ENCODE measurements at places on chromosomes 3 and 15.

DNA sequence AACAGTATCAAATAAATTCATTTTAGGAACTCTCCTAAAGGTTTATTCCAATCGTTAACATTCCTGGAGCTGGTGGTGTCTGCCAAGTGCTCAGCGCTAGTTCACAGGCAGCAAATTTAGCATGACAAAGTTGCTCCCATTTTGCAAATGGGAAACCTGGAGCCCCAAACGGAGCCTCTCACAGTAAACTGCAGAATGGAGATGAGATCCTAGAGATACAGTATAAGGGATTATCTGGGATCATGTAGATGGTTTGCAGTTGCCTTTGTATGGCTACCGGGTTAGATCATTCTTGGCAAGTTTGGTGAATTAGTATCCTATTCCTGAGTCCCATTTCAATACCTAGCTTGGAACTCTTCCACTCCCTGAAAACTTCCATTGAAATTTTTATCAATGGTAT lies 173.7 kb downstream of the CDIN1 start:
- no peak for DNase-seq

DNA sequence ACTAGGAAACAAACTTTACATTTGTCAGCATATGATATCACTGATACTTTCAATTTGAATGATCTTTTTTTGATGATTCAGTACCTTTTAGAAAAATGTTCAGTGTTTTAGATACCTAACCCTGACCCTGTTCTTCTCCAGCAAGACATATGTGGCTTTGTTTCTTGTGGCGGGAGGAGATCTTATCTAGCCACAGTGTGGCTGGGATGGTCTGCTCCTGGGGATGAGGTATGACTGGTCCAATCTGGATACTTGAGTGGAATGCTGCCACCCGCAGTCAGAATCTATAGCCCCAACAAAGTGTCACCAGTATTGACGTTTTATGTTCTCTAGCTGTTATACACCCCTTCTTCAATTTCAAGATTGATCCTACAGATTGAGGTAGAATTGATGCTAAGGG lies 439.0 kb upstream of the GOLIM4 start:
- no peak for DNase-seq

DNA sequence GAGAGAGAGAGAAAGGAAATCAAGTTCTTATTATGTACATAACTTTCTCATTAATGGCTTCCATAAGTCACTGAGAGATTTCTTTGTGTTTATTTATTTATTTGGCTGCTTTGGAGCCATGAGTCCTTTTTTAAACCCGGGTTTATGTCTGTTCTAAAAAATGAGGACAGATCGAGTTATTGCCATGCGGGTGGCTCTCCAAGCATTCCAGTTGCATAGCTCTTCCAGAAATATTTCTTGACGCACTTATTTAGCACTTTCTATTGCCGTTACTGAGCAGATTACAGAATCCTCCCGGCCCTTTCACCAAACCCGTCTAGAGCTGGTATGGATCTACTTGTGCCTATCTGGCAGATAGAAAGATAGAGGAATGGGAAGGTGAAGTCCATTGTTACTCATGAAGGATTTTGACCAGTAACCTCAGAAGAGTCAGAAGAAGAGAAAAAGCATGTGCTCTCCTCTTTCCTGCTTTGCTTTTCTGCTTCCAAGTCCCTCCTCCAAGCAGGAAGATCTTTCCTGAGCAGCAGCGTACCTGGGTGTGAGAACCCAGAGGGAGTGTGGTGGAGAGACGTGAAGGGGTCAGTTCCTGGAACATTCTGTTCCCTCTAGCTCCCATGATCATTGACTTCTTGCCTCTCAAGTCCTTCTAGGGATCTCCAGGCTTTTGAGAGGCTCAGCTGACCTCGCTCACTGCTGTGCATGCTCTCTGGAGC lies 112.8 kb downstream of the LPP start:
- no peak for DNase-seq

- no peak for DNase-seq
Measured at GRCh38 chr15:57859130-57859685, 152.7 kb downstream of the POLR2M start.

GRCh38 chr3:35883929-35884328 lies 244.6 kb downstream of the ARPP21 start:
- DNase-seq: no peak

GRCh38 chr3:29606416-29606815 lies 325.5 kb downstream of the RBMS3 start:
- no peak for DNase-seq

DNA sequence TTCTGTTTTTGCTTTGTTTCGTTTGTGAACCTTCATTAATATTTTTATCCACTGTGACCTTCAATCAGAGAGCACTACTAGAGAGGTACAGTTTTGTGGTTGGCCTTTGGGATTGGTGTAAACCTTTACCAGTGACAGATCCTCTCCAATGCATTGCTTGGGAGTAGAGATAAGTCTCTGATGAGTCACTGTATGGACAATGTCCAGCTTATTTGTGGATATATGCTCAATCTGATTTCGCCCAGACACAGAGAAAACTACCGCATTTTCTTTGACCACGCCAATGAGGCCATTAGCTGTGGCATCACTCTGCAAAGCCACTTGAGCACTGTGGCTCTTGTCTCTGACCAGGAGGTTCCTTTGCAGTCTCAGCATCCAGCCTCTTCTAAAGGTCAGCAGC lies 964.7 kb downstream of the TUSC7 start:
- DNase-seq: no peak

- DNase-seq: no peak
Measured at GRCh38 chr15:47885920-47886319, 168.6 kb downstream of the SEMA6D start.

DNA sequence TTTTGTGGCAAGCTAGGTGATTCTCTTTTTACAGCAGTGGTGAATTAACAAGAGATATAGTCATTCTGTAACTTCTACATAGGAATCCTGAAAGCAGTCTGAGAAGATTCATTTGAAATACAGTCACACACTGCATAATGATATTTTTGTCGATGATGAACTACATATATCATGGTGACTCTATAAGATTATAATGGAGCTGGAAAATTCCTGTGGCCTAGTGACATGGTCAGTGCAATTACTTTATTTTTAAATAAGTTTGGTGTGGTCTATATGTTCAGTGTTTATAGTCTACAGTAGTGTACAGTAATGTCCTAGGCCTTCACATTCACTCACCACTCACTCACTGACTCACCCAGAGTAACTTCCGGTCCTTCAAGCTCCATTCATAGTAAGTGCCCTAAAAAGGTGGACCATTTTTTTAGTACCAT lies 511.4 kb upstream of the MCTP2 start:
- DNase-seq: no peak

DNA sequence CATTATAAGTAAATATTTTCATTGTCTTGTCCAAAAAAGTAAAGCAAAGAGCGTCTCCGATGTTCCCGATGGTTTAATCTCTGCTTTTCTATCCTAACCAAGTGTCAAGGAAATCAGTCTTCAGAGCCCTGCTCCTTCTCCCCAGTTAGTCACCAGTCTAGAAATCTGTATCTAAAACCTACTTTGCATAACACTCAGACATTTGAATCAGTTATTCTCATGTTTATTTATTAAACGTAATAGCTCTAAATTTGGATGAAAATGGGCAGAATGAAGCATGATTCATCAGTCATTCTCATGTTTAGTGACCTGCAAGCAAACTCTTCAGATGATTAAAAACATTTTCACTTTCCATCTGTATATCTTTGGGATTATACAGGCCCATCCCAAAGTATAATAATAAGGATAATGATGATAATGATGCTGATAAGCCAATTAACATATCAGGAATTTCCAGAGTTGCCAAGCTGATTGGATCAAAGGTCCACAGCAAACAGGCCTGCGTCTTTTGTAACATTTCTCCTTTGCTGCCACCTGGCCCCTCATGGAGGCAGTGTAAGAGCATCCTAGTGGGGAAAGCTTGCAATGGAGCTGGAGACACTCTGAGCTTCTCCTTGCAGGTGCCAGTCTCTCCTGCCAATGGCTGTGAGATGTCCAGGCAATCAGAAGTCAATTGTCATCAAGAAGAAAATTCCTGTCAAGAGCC lies 273.9 kb downstream of the IGSF11 start:
- DNase-seq: no peak

DNA sequence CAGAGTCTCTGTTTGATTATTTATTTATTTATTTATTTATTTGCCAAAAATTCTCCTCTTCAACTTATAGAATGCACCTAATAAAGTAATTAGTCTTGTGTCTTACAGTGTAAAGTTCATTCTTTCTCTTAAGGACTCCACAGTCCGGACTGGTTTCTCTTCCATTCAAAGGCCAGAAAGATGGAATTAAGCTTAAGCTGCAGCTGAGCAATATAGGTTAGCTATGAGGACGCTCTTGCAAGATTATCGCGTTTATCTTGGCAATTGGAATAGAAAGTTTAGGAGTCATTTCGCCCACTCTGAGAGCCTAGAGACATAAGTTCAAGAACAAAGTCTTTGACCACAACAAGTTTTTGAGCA lies 15.0 kb downstream of the TAGLN3 start:
- no peak for DNase-seq

DNA sequence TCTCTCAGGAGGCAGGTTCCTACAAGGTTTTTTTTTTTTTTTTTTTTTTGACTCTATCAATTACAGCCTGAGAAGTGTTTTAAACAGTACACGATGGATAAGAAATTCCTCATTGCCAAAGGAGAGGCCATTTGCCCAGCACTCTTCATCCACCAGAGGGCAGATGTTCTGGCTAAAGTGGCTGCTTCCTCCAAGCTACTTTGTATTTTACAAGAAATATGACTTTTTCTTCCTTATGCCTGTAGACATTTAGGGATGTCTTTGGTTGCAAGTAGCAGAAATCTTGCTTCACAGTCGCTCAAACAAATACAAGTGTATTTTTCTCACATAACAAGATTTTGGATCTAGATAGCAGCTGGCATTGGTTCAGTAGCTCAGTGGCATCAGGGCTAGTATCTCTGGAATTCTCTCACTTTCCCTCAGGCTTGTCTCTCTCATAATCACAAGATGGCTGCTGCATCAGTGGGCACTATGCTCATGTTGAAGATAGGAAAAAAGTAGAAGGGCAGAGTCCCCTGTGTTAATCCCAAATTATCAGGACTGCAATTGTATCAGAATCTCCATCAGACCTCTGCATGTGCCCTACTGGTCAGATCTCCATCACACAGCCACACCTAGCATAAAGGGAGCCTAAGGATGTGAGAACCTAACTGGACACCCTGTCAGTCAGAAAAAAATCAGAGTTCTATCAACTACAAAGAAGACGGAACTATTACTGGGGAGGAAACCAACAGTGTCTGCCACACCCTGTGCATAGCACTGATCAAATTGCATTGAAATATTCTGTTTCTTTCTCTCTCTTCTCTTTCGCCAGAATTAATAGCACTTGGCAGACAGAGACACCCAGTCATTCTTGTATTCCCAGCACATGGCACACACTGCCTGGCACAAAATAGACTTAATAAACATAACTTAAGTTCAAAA lies 138.9 kb upstream of the COL8A1 start:
- DNase-seq: no peak

DNA sequence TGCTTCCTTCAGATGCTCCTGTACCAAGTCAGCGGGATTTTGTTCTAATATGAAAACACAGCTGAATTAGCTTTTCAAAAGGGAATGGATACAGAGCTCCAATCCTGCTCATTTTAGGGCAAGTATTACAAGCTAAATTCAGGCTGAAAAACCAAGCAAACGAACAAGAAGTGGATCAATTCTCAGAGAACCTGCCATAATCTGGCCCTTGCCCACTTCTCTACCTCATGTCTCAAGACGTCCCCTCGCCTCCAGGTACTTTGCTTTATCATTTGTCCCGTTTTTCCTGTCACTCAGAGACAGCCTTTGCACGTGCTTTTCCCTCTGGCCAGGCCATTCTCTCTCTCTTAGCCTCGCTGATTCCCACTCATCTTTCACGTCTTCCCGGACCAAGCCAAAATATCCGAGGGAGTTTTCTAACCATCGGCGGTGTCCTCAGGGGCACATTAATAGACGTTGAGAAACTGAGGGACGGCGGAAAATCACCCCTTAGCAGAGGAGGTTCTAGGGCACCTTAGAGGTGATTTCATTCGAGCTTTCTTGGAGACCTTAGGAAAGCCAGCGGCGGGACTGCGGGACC lies 654 bp downstream of the SUSD5 start:
- no peak for DNase-seq

GRCh38 chr15:29457729-29458128 lies 188.1 kb upstream of the NSMCE3 start:
- no peak for DNase-seq

GRCh38 chr3:138717348-138717747 lies 108.8 kb downstream of the FAIM start:
- DNase-seq: no peak

DNA sequence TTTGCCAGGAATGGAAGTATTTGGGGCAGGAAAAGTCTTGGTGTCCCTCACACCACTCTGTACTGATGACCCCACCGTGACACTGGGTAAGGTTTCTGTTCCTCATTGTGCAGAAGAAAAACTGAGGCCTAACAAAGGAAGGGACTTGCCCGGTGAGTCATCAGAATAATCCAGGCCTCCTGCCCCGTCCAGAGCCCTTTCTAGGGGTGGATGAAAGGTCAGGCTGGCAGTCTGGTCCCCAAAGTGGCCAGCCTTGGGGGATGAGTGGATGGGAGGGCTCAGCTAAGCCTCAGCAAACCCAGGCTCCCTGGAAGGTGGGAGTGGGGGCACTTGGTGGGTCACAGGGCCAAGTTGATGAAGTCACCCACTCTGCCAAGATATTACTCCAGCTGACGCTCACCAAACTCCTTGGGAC lies 2.3 kb upstream of the DNAH1 start:
- DNase-seq: no peak

DNA sequence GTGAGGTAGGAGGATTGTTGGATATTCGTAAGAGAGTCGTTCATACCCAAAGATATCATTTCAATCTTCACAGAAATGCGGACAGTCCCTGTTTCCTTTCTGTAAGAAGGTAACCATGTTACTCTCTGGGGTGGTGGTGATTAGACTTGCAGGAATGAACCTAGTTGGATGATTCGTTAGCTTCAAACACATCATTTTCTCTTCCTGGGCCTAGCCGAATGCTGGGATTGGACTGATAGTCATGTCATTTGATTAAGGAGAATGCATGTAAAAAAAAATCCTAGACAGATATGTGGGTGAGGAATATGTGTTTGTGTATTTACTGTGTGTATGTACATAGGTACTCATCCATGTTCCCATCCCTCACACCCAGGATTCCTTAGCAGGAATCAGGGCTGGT lies 12.4 kb downstream of the SLCO3A1 start:
- no peak for DNase-seq

GRCh38 chr3:178457511-178457910 lies 78.7 kb upstream of the KCNMB2 start:
- no peak for DNase-seq

DNA sequence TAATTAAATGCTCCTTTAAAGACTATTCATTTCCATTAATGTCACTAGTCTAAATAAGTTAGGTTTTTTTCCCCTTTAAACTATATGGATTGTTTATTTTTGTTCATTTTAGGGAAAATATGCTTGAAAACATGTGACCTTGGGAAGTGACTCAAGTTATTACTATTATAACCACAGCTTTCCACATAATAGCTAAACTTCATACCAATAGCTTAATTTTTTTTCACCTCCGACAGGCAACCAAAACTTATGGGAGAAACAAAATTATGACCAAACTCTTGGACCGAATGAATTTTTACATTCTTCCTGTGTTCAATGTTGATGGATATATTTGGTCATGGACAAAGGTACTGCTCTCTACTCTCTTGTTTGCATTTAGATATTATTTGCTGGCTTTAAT lies 16.2 kb downstream of the CPA3 start:
- DNase-seq: no peak

- DNase-seq: no peak
Measured at GRCh38 chr3:79172241-79172640, 595.6 kb downstream of the ROBO1 start.
